Endothelial cell of coronary artery (primary cell): ENCODE measurements at places on chromosomes 3 and 15. TPM values are rescaled to one million over a fixed set of nuclear protein-coding genes. Genes with fewer than 3 reads are reported as not detected.

CTDSPL gene
- total RNA-seq, result 22.4 and 29.7 TPM in 2 replicates

SPTBN5 gene
- total RNA-seq, result 6.3 and 10.5 TPM in 2 replicates

BUB1B gene
- 10.1 and 29.4 TPM in 2 replicates for total RNA-seq

ZPLD1 gene
- total RNA-seq, result under 0.01 and 0.09 TPM in 2 replicates

TMEM207 gene
- not detected in 2 replicates for total RNA-seq
